RKO (cell line): ENCODE measurements at places on chromosomes 6 and 20.

- DNase-seq = no peak
Observed at GRCh38 chr6:147855803-147856482, 347.5 kb downstream of the SAMD5 start.

- no peak for DNase-seq
Observed at GRCh38 chr6:7292596-7293255, 20.3 kb downstream of the SSR1 start.

DNA sequence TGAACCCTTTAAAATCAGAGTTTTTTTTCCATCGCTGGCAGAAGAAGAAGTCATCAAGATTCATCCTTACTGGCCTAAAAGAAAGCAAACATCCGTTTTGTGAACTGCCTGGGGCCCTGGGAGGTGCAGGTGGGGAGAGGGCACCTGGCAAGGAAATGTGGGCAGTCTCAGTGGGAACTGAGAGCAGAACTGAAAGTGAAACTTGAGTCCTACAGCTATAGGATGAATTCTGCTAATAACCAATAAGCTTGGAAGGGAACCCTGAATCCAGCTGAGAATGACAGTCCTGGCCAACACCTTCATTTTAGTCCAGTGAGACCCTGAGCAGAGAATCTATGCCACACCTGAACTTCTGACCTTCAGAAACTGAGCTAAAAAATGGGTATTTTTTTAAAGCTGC, 130.1 kb upstream of the ASCC3 start:
- DNase-seq = no peak

- DNase-seq = no peak
Observed at GRCh38 chr20:3383878-3384495, 23.5 kb downstream of the DNAAF9 start.

GRCh38 chr6:118746825-118747174, 95.4 kb upstream of the CEP85L start:
- DNase-seq = no peak

- DNase-seq = no peak
Observed at GRCh38 chr6:145023116-145023726, 712.1 kb downstream of the EPM2A start.

DNA sequence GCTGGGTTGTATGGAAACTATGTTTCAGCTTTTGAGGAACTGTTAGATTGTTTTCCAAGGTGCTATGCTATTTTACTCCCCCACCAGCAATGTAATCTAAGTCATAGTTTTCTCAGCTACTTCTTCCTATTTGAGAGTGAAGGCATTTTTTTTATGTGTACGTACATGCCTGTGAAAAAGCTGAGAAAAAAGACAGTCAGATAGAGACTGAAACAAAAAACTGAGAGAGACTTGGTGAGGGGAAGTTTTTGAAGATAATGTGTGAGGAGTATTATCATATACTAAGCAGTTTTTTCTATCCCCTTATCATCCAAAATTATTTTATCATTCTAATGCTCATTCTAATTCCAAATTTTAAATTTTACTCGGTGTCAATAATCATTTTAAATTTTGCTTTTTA, 780.0 kb downstream of the BCKDHB start:
- DNase-seq = no peak

DNA sequence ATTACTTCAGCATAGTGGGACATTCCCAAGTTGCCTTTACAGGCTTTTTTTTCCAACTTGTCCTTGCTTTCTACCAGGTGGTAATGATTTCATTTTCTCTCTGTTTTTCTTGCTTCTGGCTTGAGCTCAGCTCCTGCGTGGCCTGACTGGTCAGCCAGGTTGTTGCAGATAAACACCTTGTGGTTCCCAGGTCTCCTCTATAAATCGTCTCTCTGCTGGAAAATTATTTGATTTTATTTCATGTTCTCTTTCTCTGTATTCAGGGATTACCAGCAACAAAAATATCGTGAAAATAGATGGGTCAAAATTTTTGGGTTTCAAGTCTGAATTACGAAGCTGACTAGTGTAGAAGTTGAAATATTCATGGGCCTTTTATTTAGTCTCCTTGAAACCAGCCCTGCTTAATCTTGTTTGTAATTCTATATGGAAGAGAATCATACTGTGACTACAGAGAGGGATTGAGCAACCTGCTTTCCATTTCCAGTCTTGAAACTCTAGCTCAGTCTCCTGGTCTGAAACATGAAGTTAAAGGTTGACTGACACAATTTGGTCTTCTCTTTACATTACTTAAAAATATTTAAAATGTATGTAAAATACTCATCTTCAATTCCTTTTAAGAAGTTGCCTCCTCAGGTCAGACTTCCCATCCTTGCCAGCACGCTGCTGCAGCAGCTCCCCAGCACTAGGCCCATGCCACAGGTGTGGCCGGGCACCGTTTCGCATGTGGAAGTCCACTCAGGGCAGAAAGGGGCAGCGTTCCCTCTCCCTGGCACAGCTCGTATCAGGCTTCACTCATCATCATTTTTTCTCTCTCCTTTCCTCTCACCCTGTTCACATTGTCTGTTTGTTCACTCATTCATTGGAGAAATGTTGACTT, 7.1 kb downstream of the DUSP22 start:
- DNase-seq = no peak

- no peak for DNase-seq
Observed at GRCh38 chr6:112665114-112665513, 318.0 kb downstream of the RFPL4B start.

DNA sequence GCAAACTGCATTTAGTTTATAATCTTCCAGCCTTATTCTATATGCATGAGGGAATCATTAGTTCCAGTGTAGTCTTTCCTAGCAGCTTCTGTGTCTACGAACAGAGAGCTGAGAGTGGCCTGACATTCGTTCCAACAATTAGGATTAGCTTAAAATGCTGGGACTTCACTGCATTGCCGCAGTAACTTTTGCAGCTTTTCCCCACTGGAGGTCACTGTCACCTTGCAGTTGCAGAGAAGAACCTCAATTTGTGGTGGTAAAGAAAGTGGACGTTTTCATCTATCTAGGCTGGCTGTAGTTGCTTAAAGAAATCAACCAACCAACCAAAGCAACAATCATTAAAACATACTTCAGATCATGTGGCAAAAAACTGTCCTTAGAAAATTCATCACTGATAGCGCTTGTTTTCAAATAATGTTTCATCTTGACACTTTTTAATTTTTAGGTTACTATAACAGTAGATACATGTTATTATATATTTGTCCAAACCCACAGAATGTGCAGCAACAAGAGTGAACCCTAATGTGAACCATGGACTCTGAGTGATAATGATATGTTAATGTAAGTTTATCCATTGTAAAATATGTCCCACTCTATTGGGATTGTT, 12.2 kb downstream of the MYLK4 start:
- DNase-seq = peak; percentile 74

DNA sequence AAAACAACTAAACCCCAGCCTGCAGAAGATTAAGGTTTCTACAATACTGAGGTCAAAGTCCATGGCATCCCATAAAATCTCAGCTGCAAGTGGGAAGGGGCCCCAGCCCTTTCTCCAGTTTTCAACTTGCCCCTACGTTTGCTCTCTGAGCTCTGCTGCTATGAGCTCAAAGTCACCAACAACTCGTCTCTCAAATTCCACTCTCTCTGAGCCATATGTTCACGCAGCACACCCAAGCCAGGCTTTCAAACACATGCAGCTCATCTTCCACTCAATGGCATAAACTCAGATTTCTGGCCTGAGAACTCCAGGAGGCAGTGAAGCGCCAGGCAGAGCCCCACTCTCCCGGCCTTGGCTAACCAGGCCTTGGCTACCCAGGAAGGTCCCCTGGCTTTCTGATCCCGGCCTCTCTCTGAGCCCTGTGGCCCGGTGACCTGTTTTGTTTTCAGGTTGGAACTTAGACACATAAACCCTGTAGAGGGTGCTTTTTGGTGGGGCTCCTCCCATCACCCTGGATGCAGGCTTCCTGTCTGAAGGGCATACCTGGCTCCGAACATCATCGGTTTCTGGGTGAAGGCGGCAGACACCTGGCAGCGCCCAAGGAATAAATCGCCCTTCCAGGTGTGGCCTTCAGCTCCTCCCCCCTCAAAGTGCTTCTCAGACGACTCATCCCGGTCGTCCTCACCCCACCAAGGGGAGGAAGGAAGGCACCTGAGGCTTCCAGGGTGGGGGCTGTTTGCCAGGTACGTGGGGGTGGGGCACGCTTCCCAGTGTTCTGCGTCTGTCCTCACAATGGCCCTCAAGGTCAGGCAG, 12.4 kb downstream of the SLC22A23 start:
- DNase-seq = no peak

DNA sequence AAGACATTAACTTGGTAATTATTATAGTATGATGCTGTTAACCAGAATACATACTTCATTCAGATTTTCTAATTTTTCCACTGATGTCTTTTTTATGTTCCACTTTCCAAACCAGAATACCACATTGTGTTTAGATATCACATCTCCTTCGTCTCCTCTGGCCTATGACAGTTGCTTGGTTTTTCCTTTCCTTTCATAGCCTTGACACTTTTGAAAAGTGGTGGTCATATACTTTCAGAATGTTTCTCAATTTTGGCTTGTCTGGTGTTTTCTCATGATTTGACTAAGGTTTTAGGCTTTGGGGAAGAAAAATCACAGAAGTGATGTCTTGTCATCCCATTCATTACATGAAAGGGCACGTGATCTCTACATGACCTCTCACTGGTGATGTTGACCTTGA, 24.3 kb upstream of the RIMS4 start:
- DNase-seq = no peak

DNA sequence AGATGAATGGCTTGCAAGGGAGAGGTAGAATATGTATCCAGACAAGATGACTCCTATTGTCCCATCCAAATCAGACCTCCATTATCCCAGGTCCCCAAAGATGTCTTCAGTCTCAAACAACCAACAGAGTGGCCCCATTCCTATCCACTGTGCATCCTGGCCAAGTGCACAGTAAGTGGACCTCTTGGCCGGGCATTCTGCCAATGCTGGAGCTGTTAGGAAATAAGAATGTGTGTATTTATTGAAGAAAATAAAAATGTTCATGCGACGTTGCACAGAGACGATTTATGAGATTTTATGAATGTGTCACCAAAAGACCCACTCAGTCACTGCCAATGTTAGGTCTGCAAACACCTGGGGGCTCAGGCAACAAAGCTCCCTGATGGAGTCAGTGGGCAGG, 196.0 kb downstream of the MAFB start:
- no peak for DNase-seq

DNA sequence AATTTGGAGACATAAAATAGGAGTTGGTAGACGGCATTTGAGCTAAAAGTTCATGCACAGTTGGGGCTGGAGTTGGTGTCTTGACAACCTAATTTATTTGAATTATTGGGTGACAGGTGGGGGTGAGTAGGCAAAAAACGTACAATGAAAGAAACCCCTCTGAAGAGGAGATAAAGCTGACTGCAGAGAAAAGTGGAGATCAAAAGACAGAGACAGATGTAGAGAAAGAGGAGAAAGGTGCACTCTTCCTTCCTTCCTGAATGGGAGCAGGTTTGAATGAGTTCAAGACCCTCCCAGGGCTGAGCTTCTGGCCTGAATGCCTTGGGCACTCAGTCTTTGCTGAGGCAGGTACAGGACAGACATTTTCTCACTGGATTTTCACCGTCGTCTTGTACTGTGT, 284.3 kb downstream of the DHX35 start:
- DNase-seq = no peak

- DNase-seq = no peak
Observed at GRCh38 chr6:138569970-138570724, 70.9 kb upstream of the NHSL1 start.

- DNase-seq = no peak
Observed at GRCh38 chr6:113842165-113842564, 15.0 kb upstream of the MARCKS start.

GRCh38 chr6:75206576-75207342, 906 bp upstream of the COL12A1 start:
- DNase-seq = no peak

- DNase-seq = peak; percentile 40
Observed at GRCh38 chr6:78835817-78836216, 31.5 kb upstream of the IRAK1BP1 start.

GRCh38 chr20:3161316-3162079, 1.8 kb upstream of the FASTKD5 start:
- DNase-seq = no peak

DNA sequence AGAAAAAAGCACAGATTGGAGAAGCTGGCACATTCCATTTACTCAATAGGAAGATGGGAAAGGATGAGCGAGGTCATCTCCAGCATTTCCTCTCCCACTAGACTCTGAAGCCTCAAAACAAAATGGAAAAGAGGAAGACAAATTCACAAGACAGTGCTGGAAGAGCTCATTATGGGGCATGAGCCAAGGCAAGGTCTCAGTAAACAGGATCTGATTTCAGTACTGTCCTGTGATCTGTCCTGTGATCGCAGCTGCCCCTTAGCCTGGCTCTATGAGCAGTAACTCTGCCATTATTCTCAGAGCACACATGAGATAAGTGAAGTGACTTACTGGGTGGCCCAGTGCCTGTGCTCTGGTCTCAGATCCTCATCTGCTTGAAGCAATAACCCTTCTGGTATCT, 68.1 kb upstream of the SLC4A11 start:
- no peak for DNase-seq

DNA sequence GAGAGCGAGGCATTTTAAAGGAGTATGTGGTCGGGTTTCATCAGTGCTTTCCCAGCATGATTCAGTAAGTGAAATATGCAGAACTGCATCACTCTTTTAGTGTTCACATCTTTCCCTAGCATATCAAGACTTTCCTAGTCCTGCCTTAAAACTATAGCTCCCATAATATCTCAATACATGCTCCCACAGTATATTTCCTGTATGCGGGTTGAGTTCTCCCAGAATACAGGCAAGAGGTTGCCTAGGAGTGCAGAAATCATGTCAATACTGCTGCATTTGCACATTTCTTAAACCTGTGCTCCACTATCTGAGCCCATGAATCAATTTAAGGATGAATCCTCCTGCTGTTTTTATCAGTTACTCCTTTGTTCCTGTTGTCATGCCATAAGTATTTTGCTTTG, 386.6 kb upstream of the SLC35B3 start:
- DNase-seq = peak; percentile 15

DNA sequence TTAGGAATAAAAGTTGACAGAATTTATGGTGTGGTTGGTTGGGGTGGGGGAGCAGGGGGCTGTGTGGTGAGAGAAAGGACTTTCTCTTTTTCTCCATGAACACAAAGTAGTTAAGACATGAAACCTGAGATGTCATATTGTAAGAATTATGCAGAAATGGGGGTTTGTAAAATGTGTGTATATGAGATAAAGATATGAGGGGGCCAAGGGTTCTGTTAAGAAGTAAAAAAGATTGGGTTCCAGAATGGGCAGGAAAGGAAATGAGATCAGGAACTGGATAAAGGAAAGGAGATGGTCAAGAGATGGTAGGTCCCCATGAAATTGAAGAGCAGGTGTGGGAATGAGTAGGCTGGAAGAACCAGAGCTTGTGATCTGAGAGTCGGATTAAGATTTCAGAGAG, 9.7 kb downstream of the RNF146 start:
- DNase-seq = no peak
